ENCODE measurements at places on chromosomes 3 and 15.

DNA sequence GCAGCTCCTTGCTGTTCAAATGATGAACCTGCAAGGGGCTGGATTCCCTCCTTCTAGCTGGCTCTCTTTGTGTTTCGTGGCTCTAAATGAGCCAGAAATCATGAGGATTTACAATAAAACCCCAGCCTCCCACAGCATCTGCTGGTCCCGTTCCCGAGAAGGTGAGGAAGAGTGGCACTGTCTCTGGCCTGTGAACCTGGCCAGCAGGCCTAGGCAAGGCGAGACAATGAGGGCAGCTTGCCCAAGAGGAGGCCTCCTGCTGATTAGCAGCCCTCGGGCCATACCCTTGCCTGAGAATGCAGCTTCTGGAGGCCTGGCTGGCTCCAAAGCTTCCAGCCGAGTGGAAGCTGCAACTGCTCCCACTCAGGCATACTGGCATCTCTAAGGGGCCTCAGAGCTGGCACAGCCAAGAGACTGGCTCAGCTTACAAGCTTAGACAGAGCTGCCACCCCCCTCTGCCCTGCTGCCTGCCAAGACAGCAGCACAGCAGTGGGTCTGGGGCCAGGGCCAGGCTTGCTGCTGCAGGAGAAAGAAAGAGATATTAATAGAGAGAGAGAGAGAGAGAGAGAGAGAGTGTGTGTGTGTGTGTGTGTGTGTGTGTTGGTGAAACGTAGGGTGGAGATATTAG, 76.5 kb downstream of the HMG20A start:
- no peak for DNase-seq

- DNase-seq: no peak
Observed at GRCh38 chr15:96331144-96331944, 844 bp downstream of the NR2F2 start.

DNA sequence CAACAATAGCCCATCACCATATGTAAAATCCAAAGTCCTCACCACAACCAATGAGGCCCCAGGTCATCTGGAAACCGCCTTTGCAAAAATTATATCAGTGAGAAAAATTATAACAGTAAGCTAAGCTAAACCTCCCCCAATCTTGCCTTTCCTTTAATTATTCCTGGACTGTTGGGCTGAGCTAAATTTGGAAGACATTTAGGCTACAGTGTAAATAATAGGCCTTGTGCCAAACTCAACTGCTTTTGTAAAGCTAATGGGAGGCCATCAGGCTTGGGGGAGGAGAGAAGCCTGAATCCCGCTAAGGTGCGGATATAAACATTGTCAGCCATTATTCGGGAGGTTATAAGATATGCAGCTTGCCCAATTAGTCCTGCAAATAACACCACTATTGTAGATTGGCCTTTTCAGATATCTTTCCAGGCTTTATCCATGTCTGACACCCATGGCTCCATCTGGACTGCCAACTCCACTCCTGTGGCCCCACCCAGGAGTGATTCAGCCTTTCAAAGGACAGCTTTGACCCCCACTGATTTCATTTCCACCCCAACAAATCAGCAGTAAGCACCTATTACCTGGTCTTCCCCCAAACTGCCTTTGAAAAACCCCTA, 53.0 kb upstream of the CA12 start:
- DNase-seq: no peak

DNA sequence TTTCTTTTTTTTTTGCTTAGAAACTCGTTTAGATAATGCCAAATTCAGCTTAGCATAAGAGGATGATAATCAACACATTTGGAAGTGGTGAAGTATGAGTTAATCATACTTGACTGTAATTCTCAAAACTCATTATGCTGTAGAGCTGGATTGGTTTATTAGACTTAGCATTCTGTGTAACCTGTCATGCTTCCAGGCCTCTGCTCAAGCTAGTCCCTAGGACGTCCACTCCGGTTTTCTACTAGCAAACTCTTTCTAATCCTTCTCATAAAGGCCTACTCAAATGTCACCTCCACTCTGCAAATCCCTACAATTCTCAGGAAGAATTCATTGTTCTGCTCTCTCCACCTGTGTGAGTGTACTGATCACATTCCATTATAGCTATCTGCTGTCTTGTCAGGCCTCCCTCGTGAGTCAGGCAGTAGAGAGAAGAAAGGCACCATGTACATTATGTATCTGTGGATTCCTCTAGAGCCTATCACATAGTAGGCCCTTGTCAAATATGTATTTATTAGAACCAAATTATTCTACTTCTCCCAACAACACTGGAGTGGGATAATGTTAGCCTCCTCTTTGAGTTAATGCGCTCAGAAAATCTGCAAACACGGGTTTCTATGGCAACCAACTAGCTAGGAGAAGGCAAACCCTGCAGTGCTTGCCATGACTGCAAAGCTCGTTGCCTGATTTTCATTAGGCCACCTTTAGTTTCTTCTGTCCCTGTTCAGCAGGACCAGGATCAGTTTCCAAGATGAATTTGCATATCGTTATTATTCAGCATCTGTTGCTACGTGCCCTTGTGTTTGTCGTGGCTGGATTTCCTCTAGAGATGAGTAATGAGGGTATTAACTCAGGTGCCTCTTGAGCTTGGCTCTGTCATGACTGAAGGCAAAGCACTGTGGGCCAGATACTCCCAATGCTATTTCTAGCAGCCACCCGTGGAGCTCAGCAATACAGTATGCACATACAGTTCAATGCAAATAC, 30.7 kb downstream of the ATP13A5 start:
- no peak for DNase-seq

GRCh38 chr3:190435618-190436017, 14.1 kb downstream of the TMEM207 start:
- no peak for DNase-seq

GRCh38 chr3:191336833-191337232, 6.5 kb upstream of the UTS2B start:
- DNase-seq: no peak

GRCh38 chr3:54826251-54826691, 101.6 kb downstream of the LRTM1 start:
- no peak for DNase-seq

- DNase-seq: no peak
Observed at GRCh38 chr3:113263020-113263419, 51.7 kb downstream of the BOC start.

All from stimulated activated CD4-positive, alpha-beta T cell treated with anti-CD3 and anti-CD28 coated beads, Interleukin-15, amount 100 ng/mL, for 1 hour (primary cell).